LoVo (cell line): ENCODE measurements at places on chromosomes 4 and X.

- DNase-seq, result no peak
Observed at GRCh38 chr4:89708903-89709421, 128.0 kb downstream of the SNCA start.

GRCh38 chr4:65646136-65646535 lies 24.2 kb downstream of the EPHA5 start:
- no peak for DNase-seq

DNA sequence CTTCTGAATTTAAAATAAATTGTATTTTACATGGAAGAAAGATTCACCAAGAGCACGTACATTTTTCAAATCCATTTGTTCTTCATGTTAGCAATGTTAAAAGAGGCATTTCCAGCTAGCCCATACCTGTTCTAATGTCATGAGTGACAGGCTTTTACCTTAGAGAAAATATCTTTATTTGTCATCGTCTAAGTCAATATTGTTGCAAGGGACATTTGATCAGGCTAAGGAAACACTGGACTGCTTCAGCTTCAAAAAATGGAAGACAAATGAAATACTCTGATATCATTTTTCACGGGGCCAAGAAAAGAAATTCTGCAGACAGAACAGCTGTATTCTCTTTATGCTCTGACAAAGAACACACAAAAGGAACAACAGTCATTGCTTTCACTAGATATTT lies 207.7 kb downstream of the RCHY1 start:
- DNase-seq, result no peak

GRCh38 chrX:31323658-31324057 lies 251.8 kb upstream of the FTHL17 start:
- no peak for DNase-seq

- DNase-seq, result no peak
Observed at GRCh38 chr4:112860830-112861690, 188.4 kb upstream of the ANK2 start.

- DNase-seq, result no peak
Observed at GRCh38 chr4:125225806-125226205, 88.9 kb upstream of the FAT4 start.

DNA sequence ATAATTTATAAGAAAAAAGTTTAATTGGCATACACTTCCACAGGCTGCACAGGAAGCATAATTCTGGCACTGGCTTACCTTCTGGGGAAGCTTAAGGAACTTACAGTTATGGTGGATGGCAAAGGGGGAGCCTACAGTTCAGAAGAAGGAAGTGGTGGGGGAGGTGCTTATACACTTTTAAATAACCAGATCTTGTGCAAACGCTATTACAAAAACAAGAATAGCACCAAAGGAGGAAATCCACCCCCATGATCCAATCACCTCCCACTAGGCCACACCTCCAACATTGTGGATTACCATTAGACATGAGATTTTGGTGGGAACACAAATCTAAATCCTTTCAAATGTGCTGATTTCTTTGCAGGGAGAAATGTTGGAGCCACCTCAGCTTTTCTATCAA lies 287.7 kb downstream of the CPXCR1 start:
- DNase-seq, result no peak

DNA sequence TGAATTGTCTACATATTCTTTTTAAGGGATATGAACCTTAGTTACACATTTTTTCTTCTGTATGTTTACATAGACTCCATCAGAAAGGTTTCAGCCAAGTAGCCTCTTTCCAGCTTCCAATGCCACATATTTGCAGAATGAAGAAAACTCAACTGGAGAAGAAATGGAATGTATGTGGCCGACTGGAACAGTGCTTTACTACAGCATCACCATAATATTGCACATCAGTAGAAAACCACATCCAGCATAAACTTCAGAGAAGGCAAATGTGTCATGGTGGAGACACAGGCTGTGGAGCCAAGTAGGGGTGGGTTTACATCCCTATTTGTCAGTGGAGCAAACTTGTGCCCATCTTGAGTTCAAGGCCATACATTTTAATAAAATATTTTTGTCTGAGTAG lies 204.8 kb upstream of the LDB2 start:
- no peak for DNase-seq

DNA sequence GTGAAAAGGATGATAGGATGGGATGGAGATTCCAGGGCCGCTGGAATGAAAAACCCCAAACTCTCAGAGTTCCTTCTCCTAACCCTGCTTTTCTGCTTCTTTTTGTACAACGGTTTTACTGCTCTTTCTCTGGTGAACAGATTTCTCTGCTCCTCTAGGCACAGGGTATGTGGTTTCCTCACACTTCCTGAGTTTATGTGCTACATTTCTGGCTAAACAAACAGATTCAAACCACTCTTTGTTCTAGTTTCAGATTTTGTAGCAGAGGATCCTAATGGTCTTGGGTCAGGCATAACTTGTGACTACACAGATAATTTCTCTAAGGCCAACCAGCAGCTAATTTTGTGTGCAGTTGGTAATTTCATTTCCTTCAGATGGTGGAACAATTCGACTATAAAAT lies 52.6 kb downstream of the OSTC start:
- no peak for DNase-seq

GRCh38 chrX:102712981-102713625 lies 855 bp downstream of the GPRASP2 start:
- no peak for DNase-seq

GRCh38 chr4:141348125-141348524 lies 127.4 kb downstream of the ZNF330 start:
- DNase-seq, result no peak

- DNase-seq, result no peak
Observed at GRCh38 chrX:139881130-139881529, 51.7 kb downstream of the ATP11C start.

- no peak for DNase-seq
Observed at GRCh38 chr4:119615068-119615719, 13.4 kb downstream of the PDE5A start.

DNA sequence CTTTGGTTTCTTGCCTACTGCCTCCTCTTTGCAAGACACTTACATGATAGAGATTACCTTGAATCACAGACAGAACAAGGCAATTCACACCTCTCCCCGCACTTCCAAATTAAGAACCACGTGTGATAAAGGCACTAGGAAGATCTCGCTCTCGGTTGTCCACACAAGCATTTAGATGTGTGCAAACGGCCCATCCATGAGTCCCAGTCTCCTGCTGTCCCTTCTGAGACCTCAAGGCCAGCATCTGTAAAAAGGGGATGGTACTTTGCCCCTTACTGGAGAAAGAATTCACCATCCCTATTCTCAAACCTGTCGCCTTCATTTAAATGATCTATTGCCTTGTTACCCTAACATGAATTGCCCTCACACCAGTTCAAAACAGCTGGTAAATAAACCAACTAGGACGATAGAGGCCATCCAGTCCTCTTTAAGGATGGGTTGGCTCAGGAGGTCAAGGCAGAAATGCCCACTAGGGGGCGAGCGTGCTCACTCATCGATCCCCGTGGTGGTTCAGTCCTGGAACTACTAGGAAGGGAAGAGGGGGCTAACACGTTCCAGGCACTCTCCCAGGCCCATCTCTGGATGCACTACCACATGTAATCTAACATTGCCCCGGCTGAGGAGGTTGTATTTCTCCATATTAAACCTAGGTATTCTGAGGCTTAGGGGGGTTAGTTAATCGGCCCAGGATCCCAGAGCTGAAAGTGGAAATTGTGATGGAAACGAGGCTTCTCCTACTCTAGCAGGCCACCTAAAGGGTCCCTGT lies 95.8 kb downstream of the DHX15 start:
- DNase-seq, result peak; percentile 59

DNA sequence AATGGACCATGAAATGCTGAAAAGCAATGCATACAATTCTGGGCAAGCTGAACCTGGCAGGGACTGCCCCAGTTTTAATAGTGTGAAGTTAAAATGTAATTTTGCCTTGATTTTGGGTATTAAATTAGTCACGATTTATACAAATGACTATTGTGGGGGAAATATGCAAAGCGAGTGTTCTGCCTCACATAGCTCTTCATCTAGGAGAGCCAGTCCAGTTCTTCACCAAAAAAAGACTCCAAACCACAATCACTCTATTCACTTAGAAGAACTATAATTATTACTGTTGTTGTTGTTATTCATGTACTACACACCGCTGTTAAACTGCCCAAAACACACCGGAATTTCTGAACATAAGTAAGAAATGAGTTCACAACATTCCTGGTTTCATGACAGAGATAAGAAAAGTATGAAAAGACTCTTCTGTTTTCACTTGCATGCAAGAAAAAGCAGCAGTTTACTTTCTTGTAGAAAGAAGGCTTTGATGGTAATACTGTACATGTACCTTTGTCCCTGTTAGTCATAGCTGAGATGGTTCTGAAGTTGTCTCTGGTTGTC lies 101.9 kb downstream of the QRFPR start:
- no peak for DNase-seq

- DNase-seq, result no peak
Observed at GRCh38 chr4:129806986-129807385, 711.0 kb downstream of the C4orf33 start.

GRCh38 chr4:8697826-8698225 lies 105.3 kb downstream of the CPZ start:
- no peak for DNase-seq

- DNase-seq, result peak; percentile 85
Observed at GRCh38 chr4:170259631-170260153, 169.9 kb upstream of the AADAT start.

- DNase-seq, result no peak
Observed at GRCh38 chr4:180993244-180993836, 1249.9 kb upstream of the TENM3 start.

GRCh38 chr4:153471698-153472093 lies 5.5 kb downstream of the TMEM131L start:
- no peak for DNase-seq

GRCh38 chr4:5572751-5573150 lies 135.6 kb downstream of the EVC2 start:
- DNase-seq, result no peak

DNA sequence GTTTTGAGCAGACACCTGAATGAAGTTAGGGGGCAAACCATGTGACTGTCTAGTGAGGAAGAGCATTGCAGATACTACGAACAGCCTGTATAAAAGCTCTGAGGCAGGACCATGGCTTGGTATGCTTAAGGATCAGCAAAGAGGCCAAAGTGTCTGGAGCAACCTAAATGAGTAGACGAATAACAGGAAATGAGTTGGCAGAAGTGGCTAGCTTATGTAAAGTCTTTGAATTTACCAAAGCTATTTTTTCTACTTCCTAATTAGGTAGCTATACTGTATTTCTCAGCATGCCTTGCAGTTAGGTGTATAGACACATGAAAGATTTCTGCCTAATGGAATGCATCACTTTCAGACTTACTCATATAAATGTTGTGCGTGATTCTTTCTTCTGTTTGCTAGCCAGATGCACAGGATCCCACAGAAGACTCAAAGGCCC lies 9.3 kb upstream of the GPRIN3 start:
- DNase-seq, result no peak

DNA sequence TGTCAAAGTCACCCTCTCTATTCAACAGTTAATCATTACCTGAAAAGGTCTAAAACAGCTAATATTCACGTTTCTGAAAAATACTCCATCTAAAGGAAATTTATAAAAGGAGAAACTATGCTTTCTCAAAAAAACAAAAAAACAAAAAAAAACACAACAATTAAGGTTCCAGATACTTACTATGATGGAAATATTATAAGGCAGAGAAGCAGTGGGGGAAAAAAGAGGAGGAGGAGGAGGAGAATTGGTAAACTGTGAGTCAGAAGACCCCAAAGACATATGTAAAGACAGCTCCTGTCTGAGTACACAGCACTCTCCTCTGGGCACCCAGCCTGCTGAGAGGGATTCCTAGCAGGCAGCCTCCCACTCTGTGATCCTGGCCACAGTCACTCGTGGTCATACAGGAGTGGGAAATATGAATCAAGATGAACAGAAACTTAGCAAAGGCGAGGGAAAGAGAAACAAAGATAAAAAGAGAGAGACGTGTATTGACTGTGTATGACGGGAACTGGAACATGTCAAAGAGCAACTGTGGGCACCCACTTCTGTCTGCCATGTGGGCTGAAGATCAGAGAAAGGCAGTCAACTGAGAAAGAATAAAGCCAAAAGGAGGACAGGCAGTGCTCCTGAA lies 12.5 kb downstream of the KLHL15 start:
- DNase-seq, result no peak
